Glutamatergic neuron (in vitro differentiated cells): ENCODE measurements at places on chromosomes 5 and 9. TPM values are rescaled to one million over a fixed set of nuclear protein-coding genes. Genes with fewer than 3 reads are reported as not detected.

DNA sequence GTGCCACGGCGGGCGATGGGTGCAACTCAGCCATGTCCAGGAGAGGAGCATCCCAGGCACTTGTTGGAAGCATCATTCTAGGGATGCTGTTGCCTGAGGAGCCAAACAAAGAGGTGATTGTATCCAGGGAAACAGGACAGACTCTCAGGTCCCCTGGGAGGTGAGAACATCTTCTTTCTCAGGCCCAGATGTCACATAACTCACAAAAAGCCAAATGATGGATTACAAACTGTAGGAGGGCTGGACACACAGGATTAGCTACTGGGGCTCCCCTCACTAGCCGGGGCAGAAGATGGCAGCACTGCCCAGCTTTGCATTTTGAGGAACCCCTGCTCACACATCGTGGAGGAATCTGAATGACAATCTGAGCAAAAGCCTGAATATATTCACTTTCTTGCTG lies 64.7 kb upstream of the NFIL3 start:
- DNase-seq, result no peak

DNA sequence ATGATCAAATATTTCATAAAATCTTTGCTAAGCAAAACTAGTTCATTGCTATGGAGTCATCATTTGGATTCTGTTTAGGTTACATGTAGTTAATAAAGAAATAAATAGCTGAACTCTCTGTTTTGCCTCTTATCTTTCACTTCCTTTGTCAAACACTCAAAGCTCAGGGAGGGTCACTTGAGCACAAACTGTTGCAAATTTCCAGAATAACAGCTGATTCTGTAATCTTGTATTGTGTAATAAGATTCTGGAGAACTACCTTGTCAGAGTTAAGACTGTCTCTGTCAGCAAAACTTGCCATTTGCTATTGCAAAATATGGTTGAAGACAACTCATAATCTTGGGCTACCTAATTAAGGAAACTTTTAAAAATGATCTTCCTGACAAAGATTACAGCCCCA lies 182.0 kb upstream of the MOCS2 start:
- no peak for DNase-seq

DNA sequence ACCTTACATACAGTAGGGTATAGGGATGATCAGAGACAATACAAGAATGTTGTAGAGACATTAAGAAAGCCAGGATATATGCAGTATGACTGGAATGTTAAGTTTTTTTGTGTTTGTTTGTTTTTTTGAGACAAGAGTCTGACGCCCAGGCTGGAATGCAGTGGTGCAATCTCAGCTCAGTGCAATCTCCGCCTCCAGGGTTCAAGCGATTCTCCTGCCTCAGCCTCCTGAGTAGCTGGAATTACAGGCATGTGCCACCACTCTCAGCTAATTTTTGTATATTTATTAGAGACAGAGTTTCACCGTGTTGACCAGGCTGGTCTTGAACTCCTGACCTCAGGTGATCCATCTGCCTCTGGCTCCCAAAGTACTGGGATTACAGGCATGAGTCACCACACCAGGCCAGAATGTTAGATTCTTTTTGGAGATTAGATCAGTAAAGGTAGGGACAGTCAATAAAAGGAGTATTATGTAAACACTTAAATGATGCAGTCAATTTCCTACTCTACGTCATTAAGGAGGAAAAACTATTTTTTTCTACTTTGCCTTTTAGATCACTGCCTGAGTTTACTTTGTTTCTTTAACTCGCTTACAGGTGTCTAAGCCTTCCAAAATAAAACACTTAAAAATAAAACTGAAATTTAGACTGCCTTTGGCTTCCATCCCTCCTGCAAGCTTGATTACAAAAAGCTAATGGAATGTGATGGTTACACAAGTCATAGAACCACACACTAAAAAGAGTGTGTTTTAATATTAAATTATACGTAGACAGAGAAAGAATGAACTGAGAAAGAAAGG lies 6.8 kb upstream of the HNRNPA0 start:
- no peak for DNase-seq

DNA sequence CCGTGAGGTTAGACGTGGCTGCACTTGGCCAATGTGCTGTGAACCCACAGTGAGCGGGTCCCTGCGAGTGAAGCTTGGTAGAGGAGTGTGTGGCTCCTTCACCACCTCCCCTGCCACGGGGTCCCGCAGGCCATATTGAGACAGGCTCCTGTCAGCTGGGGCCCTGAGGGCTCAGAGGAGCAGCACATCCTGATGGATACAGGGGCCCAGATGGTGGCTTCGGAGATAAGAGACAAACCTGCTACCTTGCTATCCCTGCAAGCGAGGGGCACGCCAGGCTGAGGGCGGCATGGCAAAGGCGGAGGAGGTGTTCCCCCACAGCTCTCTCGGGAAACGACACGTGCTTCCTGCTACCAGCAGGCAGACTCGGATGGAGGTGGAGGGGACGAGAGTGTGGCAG lies 33.1 kb downstream of the SLC6A3 start:
- DNase-seq, result no peak

- DNase-seq, result no peak
These were observed 20.6 kb upstream of the CRB2 start for GRCh38 chr9:123335193-123335985.

The STC2 gene
- 14.0 TPM for total RNA-seq

The TMEM252 gene
- not detected for total RNA-seq

The RNF208 gene
- 24.8 TPM for total RNA-seq

The OR1Q1 gene
- not detected for total RNA-seq
